ENCODE measurements at places on chromosomes 11 and 22.

GRCh38 chr22:32352681-32353080, 5.0 kb upstream of the RFPL3 start:
- no peak for DNase-seq

- DNase-seq: no peak
Observed at GRCh38 chr22:30381264-30381663, 5.9 kb downstream of the RNF215 start.

DNA sequence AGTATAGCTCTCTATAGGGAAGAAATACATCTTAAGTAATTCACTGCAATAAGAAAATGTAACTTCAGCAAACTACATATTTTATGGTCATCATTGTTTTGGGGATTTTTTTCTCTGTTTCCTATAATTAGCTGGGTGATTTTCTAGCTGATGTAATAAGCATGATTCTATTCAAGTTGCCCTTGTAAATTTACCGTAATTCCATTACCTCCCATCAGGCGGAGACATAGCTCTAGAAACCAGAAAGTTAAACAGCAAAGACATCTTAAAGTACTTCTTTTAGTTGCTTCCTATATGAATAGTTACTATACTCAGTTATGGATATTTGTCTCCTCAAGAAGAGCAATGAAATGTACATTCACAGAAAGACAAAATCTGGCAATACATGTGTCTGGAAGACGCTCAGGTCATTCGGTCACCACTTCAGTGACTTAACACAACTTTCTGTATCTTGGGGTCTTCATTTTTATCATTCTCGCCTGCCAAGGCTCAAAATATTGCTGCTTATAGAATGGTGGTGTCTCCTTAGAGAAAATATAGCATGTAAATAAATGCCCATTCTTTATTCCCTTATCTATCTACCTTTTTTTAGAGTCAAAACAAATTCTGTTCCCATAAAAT, 239.9 kb upstream of the ZC3H12C start:
- peak; percentile 78 for DNase-seq

GRCh38 chr22:49577168-49578060, 250.3 kb downstream of the BRD1 start:
- no peak for DNase-seq

DNA sequence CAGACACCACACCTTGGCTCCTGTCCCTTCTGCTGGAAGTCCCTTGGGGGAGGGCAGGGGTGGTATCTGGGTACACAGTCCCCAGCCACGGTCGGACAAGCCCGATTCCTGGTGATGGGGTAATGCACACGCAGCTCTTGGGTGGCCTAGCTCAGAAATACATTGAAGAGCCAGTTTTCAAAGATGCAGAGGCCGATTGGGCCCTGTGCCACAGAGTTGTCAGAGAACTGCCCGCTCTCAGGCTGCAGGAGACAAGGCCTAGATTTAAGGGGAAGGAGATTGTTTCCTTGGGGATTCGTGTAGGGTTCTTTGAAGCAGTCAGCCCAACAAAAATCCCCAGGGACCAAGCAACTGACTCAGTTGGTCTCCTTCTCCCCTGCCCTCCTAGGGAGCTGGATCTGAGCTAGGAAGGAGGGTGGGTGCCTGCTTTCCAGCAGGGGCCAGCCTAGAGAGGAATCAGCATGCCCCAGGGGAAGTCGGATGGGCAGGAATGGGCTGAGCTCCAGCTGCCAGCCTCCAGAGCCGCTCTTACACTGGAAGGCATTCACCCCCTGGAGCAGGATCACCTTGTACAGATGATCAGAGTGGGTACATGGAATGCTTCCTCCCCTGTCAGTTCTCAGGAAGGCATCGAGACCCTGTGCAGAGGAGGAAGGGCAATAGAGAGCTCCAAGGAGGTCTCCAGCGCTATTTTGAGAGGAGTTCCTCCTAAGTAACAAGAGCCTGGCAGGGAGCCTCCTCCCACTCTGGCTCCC, 3.3 kb upstream of the SCN4B start:
- DNase-seq: no peak

GRCh38 chr22:21726650-21727049, 8.9 kb downstream of the YPEL1 start:
- DNase-seq: no peak

- no peak for DNase-seq
Observed at GRCh38 chr22:31055635-31056159, 25.4 kb upstream of the SMTN start.

- DNase-seq: no peak
Observed at GRCh38 chr11:3950996-3951660, 95.7 kb downstream of the STIM1 start.

- DNase-seq: no peak
Observed at GRCh38 chr22:46951973-46952372, 189.5 kb downstream of the TBC1D22A start.

GRCh38 chr11:44617671-44618461, 52.4 kb downstream of the CD82 start:
- DNase-seq: no peak

DNA sequence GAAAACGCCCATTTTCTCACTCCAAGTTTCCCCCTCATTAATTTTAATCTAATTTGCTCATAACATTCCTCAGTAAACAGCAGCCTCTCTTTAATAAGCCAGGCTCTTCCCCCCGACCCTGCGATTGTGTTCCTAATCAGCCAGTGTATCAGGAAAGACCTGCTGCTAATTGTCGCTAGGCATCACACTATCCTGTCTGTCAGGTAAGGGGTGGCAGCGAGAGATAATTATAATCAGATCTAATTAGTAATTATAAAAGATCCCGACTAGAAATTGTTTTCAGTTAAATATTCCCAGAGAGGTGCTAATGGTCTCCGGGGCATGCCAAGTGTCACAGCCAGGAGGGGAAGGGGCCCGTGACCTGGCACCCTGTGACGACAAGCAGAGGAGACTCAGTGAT, 142.8 kb downstream of the ST3GAL4 start:
- DNase-seq: no peak

DNA sequence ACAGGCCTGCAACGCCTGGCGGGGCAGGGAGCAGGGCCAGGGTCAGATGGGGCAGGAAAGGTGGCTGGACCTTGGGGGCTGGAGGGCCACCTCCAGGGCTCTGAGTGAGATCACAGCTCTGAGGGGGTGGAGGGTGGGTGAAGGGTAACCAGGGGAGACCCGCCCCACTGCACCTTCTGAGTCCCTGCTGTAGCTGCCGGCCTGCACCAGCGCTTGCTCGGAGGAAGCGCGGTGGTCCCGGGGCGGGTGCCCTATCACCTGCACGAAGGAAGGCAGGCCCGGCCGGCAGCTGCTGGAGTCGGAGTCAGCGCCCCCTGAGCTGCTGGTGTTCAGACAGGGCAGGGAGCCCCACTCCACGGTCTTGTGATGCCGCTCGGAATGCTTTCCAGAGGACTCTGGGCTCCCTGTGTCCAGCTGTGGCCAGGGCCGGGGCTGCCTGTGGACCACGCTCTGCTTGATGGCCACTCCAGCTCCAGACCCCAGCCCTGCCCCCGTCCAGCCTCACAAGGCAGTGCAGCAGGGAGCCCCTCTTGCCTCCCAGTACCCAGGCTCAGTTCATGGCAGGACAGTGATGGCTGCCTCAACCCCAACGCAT, 3.8 kb downstream of the LMNTD2 start:
- no peak for DNase-seq

GRCh38 chr11:75502138-75502537, 23.6 kb downstream of the GDPD5 start:
- DNase-seq: no peak

GRCh38 chr11:126669416-126669815, 313.9 kb downstream of the ST3GAL4 start:
- DNase-seq: no peak

- DNase-seq: peak; percentile 83
Observed at GRCh38 chr22:29621761-29622526, 18.5 kb downstream of the NF2 start.

DNA sequence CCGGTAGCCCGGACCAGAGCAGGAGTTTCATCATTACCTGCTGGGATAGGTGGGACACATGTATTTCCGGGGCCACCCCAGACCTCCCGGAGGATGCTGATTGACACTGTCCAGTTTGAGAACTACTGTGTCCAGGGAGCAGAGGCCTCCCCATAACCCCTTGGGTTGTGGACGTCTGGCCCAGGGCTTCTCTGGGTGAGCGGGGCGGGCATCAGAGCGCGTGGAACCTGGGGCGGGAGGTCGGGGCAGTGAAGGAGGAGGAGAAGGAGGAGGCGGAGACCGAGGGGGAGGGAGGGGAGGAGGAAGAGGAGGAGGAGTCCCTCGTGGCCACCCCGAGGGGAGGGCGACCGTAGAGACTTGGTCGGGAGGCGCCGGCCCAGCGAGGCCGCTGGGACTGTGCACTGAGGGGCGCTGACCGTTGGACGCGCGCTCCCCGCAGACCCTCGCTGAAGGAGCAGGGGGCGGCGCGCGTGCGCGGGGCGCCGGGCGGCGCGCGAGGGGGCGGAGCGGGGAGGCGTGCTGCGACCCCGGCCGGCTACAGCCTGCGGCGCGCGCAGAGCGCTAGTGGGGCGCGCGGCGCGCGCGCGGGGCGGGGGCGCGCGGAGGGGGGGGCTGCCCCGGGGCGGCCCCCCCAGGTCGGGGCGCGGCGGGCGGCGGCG, at the start of gene GRK3:
Gene GRK3 (plus strand): TSS at position 356 of the 659 bp plus-strand sequence. CDS start 366 bp downstream, outside the sequence.
- DNase-seq: peak; percentile 56

- no peak for DNase-seq
Observed at GRCh38 chr11:63919267-63920125, 2.5 kb upstream of the RCOR2 start.

GRCh38 chr11:63670433-63671321, 499 bp downstream of the ATL3 start:
- peak; percentile 44 for DNase-seq

DNA sequence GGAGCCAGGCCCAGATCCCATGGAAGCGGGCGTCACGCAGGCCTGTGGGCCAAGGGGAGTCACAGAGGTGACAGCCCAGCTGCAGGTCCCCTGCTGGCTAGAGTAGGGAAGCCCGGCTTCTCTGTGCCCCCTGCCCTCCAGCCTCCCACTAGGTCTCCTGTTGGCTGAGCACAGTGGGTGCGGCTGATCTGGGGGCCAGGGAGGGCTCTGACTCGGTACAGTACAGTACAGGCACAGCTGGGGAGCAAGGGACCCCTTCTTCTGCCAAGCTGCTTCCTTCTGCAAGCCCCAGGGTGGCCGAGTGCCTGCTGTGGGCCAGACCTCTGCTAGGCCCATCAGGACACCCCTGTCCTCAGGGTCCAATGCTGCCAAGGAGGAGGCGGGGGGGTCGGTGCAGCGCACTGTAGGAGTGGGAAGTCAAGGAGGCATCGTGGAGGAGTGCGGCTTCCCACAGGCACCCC, 10.1 kb downstream of the SUSD2 start:
- no peak for DNase-seq

DNA sequence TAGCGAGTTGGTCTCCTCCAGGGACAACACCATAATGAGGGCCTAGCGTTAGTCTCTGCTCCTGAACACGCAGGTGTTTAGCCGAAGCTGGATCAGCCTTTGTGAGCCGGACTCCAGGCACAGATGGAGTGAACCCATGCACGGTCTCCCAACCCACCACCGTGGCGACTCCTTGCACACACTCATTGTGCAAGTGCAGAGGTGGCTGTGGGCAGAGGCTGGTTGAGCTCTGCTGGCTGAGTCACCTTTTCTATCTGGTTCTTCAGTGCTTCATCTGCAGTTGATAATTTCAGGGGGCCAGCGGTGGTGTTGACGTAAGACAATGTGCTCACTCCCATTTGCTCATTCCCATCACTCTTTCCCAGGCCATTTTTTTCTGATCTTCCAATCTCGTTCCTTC, 72.1 kb upstream of the SLC22A12 start:
- DNase-seq: no peak

DNA sequence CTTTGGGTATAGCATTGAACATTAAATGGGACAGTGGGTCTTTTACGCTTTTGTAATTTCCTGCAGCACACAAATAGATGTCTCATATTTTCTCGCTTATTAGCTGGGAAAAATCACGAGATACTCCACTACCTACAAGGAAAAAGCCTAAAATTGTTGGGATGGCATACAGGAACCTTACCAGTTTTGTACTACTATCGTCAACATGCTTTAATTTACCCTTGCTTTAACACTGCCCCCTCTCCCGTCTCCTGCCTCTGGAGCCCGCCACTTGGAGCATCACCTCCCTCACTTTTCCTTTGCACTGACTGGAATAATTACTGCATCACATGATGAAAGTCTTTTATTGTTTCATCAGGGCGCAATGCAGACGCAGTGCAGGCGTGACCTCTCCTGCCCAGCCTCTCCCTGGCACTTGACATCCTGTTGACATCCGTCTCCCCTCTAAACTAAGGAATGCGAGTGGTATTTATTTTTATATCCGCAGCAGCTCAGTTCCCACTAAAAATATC, 1.0 kb upstream of the FNBP4 start:
- peak; percentile 75 for DNase-seq

DNA sequence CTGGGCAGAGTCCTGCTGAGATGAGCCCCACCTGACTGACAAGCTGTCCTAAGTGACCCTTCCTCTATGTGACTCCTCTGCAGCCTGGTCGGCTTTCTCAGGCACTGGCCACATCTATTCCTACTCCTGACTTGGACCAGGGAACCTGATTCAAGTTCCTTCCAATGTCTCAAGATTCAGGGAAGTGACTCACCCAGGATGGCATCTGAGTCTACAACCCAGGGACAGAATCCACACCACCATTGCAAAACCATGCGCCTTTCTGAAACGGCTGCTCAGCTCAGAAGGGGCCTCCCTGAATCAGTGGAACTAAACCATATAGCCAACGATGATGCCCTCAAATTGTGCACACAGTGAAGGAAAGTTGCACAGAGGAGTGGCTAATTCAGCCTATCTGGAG, 63.9 kb upstream of the CSNK2A3 start:
- peak; percentile 17 for DNase-seq

DNA sequence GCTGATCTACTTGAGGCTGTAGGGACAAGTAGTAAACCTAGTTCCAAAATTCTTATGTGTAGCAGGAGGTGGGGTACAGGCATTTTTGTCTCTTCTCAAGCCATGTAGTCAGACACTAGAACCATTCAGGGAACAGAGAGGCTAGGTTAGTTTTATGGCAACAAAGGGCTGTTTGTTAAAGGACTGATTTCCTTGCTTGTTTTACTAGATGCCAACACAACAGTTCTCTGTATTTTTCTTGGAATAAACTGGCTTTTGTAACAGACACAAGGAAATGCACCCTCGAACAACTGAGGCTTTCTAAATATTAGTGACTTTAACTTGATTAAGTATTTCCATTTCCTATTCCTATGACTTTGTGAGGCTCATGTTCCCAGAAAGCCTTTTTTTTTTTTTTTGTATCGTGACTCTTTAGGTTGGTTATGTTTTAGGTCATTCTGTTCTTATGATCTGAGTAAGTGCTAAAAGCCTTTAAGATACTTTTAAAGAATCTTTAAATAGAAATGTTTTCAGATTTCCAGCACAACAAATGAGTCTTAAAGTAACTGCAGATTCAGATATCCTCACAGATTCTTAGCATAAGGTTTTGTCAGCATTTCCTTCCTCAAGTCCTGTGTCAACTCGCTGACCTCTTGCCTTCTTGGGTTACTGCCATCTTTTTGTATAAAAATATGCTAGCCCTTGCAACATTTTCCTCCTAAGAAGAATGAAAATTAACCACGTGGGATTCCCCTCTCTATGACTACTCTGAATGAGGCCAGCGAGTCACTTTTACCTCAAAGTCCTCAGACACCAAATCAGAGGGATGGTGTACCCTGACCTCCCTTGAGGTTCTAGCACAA, 92.5 kb downstream of the CCDC83 start:
- peak; percentile 95 for DNase-seq
